ENCODE measurements at places on chromosomes 1 and 21.

- DNase-seq = no peak
Measured at GRCh38 chr1:112934577-112934976, 21.4 kb downstream of the SLC16A1 start.

DNA sequence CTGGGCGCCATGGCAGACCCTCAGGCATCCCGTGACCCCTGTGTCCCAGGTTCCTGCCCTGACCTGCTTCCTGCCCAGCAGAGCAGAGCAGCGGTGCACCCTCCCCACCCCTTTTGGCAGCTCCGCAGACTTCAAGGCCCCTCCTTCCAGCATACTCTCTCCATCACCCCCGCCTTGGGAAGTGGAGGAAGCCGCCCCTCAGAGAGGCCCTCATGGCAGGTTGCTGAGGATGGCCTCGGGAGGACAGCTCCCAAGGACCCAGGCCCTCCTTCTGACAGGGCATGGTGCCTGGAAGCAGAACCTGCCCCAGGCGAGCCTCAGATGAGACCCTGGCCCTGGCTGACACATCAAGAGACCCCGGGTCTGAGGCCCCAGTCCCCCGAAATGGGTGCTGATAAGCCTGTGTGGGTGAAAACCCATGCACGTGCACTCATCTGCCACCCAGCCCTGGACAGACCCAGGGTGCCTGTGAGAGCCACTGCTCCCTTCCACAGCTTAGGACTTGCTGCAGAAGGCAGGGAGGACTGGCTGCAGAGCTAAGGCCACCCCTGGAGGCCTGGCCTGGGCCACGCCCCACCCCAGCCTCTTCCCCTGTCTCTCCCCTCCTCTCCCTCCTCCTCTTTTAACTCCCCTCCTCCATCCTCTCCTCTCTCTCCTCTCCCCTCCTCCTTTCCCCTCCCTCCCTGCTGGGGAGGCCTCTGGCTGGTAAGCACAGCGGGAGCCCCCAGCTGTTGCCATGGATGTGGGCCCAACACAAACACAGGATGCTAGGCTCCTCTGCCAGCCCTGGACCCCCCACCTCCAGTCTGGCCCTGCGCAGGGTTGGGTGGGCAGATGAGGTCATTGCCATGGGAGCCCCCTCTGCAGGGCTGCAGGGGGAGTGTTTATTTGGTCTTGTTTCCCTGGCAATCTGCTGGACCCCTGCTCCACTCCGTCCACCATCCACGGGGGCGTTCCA is 33.7 kb downstream of the WNT9A start:
- peak; percentile 86 for DNase-seq

- DNase-seq = no peak
Measured at GRCh38 chr1:101219924-101220870, 16.6 kb upstream of the S1PR1 start.

DNA sequence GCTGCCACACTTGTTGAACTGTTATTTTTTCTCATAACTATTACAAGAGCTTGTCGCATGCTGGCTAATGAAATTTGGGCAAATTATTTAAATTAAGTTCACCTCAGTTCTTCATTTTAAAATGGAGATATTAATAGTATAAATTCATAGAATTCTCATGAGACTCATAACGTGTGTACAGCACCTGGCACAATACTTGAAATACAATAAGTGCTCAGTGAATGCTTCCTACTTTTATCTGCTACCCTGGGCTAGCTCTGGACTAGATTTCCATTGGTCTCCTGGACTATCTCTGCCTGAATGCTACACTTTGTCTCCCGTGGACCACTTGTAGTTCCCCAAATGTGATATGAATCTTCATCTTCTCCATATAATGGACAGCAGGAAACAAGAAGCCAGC is 919 bp downstream of the SLAMF6 start:
- no peak for DNase-seq

DNA sequence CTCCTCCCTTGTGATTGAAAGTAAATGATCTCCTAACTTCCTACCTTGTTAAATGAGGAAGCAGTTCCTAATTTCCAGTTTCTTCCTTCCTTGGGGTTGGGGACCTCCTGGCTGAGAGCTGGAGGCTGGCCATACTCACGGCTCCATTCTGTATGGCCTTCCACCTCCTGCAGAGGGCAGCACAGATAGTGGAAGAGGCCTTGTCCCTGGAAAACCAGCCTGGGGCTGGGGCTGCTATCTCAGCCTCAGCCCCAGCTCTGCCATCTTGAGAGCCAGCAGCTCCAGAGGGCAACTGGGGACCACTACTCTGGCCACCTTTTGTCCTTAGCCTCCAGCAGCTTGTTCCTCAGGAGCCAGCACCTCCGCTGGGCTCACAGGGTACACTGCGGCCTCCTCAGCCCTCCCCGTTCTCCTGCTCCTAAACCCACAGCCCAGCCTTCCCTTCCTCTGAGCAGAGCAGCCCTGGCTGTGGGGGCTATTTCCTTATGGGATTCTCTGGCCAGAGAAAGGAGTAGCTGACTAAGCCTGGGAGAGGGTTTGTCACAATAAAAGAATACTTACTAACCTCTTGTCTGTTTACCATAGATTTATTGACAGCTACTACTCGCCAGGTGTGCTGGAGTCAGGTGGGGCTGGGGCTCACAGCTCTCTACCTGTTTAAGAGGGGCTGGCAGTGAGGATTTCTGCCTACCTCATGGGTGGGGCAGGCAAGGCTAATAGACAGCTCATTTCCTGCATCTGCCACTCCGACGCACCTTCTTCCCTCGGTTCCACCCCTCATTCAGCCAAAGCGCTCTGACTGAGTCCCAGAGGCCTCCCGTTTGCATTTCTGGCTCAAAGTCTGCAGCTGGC is 6.3 kb downstream of the TMEM234 start:
- DNase-seq = no peak

DNA sequence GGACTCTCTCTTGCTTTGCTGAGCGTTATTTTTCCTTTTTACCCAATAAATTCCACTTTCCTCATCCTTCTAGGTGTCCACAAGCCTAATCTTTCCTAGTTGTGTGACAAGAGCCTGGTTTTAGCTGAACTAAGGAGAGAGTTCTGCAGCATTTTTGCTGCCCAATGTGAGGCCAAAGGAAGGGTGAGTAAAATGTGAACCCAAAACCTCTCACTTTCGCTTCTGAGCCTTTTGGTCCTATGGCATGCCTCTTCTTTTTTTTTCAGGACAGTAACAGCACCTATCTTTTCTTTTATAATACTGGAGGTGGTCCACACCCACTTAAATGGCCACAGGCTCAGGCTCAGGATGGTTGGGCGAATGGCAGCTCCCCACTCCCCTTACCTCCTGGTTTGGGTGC is 111.1 kb downstream of the COP1 start:
- DNase-seq = no peak

DNA sequence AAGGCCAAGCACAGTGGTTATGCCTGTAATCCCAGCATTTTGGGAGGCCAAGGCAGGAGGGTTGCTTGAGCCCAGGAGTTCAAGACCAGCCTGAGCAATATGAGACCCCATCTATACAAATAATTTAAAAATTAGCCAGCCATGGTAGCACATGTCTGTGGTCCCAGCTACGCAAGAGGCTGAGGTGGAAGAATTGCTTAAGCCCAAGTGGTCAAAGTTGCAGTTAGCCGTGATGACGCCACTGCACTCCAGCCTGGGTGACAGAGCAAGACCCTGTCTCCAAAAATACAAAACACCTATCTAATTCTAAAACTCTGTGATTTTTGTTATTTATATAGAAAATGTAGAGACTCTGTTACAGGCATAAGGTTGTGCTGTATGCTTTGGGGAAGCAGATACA is 44.2 kb upstream of the ZYG11A start:
- no peak for DNase-seq
